Cardiac septum (tissue), 1 donor: ENCODE measurements at places on chromosomes 11 and 22. TPM values are rescaled to one million over a fixed set of nuclear protein-coding genes. Genes with fewer than 3 reads are reported as not detected.

DNA sequence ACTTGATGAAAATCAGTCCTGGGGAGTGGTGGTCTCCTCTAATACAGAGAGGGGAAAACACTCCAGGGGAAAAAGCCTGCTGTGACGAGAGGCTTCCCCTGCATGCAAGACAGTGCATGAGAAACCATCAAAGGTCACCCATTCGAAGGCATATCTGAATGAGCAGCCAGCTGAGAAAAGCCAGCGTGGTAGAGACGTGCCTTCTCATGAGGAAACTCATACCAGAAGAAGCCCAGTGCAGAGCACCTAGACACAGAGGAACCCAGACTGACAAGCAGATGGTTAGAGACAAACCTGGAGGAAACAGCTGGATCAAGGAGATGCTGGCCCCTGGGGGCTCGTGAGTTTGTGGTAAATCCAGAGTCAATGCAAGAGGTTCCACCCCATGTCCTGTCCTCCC, 534.8 kb downstream of the BRD1 start:
- DNase-seq: peak; percentile 46

DNA sequence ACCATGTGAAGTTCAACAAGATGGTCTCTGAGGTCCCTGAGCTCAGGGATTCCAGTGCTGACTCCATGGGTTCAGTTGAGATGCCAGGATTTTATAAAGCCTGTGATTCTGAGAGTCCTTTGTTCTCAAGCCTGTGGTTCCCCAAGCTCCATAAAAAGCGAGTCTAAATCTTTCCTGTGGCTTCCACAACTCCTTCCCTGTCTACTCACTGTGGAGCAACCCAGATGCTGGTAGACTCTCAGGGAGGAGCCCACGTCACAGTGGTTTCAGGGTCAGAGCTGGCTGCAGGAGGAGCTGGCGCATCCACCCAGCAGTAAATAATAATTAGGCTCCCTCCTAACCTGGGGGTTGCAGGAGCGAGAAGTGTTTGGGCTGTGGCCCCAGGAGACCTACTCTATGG, 2.0 kb upstream of the RELT start:
- no peak for DNase-seq

DNA sequence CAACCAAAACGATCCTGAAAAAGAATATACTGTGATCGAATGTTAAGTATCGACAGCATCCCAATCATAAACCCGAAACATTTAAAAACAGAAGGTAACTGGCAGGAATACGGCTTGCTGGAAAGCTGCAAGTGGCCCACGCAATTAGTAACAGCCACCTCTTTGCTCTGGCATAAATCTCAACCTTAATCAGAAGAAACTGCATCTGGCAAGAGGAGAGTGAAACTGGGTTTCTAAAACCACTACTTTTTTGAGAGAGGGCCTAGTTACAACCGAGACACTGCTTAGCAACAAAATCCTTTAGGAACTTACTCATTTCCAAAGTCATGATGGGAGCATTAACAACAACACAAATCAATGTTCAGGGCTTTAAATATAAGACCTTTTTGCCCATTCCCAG, 7.9 kb downstream of the NCAPD3 start:
- DNase-seq: no peak

Gene FOLR2
- total RNA-seq: 11.7 TPM

Gene GAS2
- 14.3 TPM for total RNA-seq

Gene INS
- not detected for total RNA-seq

GRCh38 chr11:760236-760635, 13.0 kb downstream of the TALDO1 start:
- DNase-seq: no peak
